ENCODE measurements at places on chromosomes 5 and 9. TPM values are rescaled to one million over a fixed set of nuclear protein-coding genes. Genes with fewer than 3 reads are reported as not detected.
A peak's percentile ranks its signal among the peaks of the same experiment; 100 is the strongest.

GRCh38 chr5:59586841-59587240, 306.7 kb downstream of the PDE4D start:
- DNase-seq, result no peak
- no peak overlapping the region for H3K4me3 ChIP-seq
- H3K27me3 ChIP-seq, result no peaks in the 10 kb centered on the region
- peaks cover 19% of the 10 kb centered on the region for H3K4me1 ChIP-seq
- no peaks in the 10 kb centered on the region for H3K36me3 ChIP-seq

DNA sequence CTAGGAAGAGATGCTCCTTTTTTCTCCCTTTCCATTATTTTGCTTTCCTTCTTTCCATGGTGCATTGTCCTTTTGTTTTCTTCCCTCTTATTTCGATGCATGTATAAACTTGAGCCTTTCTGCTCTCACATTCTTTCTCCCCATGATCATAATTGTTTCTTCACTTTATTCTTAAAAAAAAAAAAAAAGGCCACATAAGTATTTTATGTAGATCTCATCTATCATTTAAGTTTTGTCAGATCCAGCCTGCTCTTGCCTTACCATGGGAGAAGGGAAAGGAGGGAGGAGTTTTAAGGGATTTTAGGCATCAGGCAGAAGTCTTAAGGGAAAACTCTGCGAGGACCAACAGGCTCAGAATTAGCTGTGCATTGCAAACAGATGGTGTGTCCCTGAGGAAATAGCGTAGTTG, 11.1 kb downstream of the TGFBR1 start:
- DNase-seq, result no peak
- H3K4me3 ChIP-seq, result no peak overlapping the region
- H3K4me1 ChIP-seq, result peaks cover 64% of the 10 kb centered on the region
- no peaks in the 10 kb centered on the region for H3K27me3 ChIP-seq

F2RL1 gene
- total RNA-seq, result 1.2 TPM

- peak overlapping the region; percentile 58 for H3K4me3 ChIP-seq
- H3K4me1 ChIP-seq, result peaks cover 12% of the 10 kb centered on the region
- DNase-seq, result no peak
- H3K27me3 ChIP-seq, result peaks cover 71% of the 10 kb centered on the region
- no peaks in the 10 kb centered on the region for H3K36me3 ChIP-seq
- peak overlapping the region; percentile 91 for H3K27ac ChIP-seq
Observed at GRCh38 chr5:42993516-42994245, 46.4 kb downstream of the ANXA2R start.

- no peaks in the 10 kb centered on the region for H3K27me3 ChIP-seq
- no peak overlapping the region for H3K4me3 ChIP-seq
- no peaks in the 10 kb centered on the region for H3K36me3 ChIP-seq
- no peaks in the 10 kb centered on the region for H3K4me1 ChIP-seq
- no peak for DNase-seq
Observed at GRCh38 chr5:128684961-128685360, 146.9 kb upstream of the FBN2 start.

DNA sequence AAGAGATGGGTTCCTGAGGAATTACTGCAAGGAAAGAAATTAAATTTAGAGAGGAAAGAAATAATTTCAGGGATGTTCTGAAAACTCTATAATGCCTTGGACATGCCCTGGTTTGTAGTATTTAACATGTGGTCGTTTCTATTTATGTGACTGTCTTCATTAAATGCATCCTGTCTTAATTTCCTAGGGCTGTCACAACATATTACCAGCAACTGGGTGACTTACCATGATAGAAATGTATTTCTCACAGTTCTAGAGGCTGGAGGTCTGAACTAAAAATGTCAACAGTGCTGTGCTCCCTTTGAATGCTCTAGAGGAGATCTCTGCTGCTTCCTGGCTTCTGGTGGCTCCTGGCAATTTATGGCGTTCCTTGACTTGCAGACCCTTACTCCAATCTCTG, 287.7 kb downstream of the FBXL7 start:
- no peak overlapping the region for H3K27ac ChIP-seq
- H3K4me3 ChIP-seq, result no peak overlapping the region
- peaks cover 3% of the 10 kb centered on the region for H3K4me1 ChIP-seq
- H3K27me3 ChIP-seq, result no peaks in the 10 kb centered on the region

DNA sequence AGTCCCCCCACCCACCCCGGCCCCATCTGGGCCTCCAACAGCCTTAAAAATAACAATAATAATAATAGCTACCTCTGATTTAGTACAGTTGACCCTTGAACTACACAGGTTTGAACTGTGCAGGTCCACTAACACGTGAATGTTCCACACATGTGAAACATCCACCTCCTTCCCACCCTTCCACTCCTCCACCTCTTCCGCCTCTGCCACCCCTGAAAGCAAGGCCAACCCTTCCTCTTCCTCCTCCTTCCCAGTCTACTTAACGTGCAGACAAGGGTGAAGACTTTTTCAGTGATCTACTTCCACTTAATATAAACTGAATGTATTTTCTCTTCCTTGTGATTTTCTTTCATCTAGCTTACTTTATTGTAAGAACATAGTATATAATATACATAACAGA, 10.8 kb downstream of the PDGFRB start:
- peak overlapping the region; percentile 83 for H3K27ac ChIP-seq
- peak overlapping the region; percentile 29 for H3K4me3 ChIP-seq
- H3K4me1 ChIP-seq, result peaks cover 100% of the 10 kb centered on the region
- H3K27me3 ChIP-seq, result no peaks in the 10 kb centered on the region
- peaks cover 3% of the 10 kb centered on the region for H3K36me3 ChIP-seq

PAEP gene
- not detected for total RNA-seq

DNA sequence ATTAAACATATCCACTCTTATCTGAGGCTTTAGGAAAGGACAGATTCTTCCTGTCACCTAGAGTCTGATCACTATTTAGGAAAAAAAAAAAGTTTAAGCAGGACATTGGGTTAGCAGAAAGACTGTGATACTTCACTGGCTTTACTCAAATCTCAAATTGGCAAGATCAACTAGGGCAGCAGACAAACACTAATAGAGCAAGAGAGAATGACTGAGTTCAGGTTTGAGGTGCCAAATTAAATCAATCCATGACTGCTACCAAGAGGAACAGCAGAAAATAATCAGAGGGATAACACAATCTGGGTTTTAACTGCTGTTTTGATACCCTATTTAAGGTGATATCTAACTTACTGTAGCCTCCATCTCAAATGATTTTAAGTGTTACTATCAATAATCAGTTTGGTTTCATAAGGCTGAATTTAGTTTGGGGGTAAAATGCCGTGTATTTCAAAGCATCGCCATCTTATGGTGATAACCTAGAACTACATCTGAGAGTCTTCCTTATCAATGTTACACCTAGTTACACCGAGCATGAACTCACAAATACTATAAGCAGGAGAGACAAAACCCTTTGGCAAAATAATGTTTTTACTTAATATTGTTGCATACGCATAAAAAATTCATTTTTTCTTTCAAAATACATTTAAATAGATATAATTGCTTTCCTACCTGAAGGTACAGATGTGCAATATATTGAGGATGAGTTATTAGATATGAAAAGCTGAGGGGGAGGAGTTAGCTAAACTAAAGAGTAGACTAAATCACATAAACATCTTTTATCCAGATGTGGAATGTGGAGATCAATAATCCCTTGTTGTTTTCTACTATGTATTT, 286.4 kb upstream of the CDH12 start:
- no peaks in the 10 kb centered on the region for H3K36me3 ChIP-seq
- H3K27ac ChIP-seq, result no peak overlapping the region
- no peaks in the 10 kb centered on the region for H3K27me3 ChIP-seq
- no peaks in the 10 kb centered on the region for H3K4me1 ChIP-seq
- H3K4me3 ChIP-seq, result no peak overlapping the region

KIAA0825 gene
- 4.2 TPM for total RNA-seq

GRCh38 chr5:88552426-88552825, 283.8 kb upstream of the TMEM161B start:
- H3K4me1 ChIP-seq, result no peaks in the 10 kb centered on the region
- H3K27ac ChIP-seq, result no peak overlapping the region
- DNase-seq, result no peak
- H3K27me3 ChIP-seq, result no peaks in the 10 kb centered on the region
- no peaks in the 10 kb centered on the region for H3K36me3 ChIP-seq

DNA sequence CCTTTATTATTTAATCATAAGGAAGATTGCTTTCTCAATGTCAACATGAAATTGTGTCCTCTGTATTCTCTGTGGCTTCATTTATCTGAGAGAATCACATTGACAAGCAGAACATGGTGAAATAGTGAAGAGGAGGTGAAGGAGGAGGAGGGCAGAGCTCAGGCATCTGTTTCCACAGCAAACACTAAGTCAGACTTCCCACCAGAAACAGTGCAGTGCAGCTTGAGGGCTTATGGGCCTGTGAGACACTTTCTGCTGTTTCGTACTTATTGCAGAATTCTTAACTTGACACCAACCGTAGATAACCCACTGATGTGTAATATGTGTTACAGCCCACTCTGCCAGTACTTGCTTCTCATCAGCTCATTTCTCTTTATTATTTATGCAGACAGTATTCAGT, 386.3 kb downstream of the DIRAS2 start:
- no peaks in the 10 kb centered on the region for H3K4me1 ChIP-seq
- no peak overlapping the region for H3K4me3 ChIP-seq
- no peak overlapping the region for H3K27ac ChIP-seq
- H3K36me3 ChIP-seq, result no peaks in the 10 kb centered on the region

- peaks cover 5% of the 10 kb centered on the region for H3K4me1 ChIP-seq
- no peak for DNase-seq
- H3K27me3 ChIP-seq, result no peaks in the 10 kb centered on the region
- H3K36me3 ChIP-seq, result no peaks in the 10 kb centered on the region
- H3K27ac ChIP-seq, result no peak overlapping the region
Observed at GRCh38 chr9:109171926-109172325, 4.9 kb upstream of the FRRS1L start.

DNA sequence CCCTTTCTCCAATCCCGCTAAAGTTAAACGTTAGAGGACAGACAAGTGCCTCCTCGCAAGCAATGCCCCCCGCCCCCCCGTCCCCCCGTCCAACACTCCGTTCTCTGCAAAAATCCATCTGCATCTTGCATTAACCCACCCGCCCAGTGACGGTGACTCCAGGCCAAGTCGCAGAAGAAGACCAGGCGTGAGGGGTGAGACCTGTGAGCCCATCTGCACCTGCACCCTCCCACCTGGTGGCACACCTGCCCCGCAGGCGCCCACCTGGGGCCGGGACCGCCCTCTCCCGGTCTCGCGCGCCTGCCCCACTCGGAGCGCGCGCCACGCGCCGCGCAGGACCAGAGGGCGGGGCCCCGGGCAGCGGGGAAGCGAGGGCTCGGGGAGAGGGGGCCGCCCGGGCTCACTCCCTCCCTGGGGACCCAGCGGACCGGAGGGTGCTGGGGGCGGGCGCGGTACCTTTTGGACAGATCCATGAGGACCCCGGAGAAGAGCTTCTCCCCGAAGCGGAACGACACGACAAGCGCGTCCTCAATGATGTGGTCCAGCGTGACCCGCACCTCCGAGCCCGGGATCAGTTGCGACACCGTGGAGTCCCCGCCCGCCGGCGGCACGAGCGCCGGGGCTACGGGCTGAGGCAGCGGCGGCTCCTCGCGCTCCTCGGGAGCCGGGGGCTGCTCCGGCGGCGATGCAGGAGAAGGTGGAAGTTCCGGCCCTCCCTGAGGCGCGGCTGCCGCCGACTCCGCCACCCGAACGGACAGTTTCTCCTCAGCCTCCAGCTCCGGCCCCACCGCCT, 705 bp downstream of the PWWP2A start:
- peak; percentile 91 for DNase-seq
- peaks cover 21% of the 10 kb centered on the region for H3K4me1 ChIP-seq
- no peaks in the 10 kb centered on the region for H3K27me3 ChIP-seq
- H3K27ac ChIP-seq, result peak overlapping the region; percentile 96
- peak overlapping the region; percentile 98 for H3K4me3 ChIP-seq

DNA sequence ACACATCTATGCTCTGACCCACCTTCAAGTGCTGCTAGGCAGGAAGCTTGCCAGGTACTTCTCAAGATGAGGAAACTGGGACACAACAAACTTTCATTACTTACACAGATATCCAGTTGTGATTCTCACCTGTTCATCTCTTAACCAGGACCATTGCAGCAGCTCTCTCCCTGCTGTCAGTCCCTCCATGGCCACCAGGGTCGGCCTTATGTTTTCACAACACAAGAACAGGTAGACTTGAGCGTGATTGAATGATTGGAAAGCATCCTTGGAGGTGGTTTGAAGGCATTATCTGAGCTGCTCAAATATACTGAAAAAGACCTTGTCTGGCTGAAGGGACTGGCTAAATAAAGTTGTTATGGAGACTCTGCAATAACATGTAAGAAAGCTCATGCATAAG, 94.4 kb downstream of the MTREX start:
- DNase-seq, result no peak
- peaks cover 79% of the 10 kb centered on the region for H3K36me3 ChIP-seq
- no peak overlapping the region for H3K4me3 ChIP-seq
- H3K27ac ChIP-seq, result no peak overlapping the region
- no peaks in the 10 kb centered on the region for H3K4me1 ChIP-seq
- H3K27me3 ChIP-seq, result no peaks in the 10 kb centered on the region

GRCh38 chr9:108283696-108284095, 572.1 kb downstream of the ACTL7B start:
- no peak overlapping the region for H3K27ac ChIP-seq
- no peak for DNase-seq
- H3K27me3 ChIP-seq, result no peaks in the 10 kb centered on the region
- H3K4me3 ChIP-seq, result no peak overlapping the region
- no peaks in the 10 kb centered on the region for H3K36me3 ChIP-seq

ZNF622 gene
- total RNA-seq, result 25.7 TPM

Measured in esophagus muscularis mucosa (tissue), 4 donors.